ENCODE measurements at places on chromosomes 2 and 18.

DNA sequence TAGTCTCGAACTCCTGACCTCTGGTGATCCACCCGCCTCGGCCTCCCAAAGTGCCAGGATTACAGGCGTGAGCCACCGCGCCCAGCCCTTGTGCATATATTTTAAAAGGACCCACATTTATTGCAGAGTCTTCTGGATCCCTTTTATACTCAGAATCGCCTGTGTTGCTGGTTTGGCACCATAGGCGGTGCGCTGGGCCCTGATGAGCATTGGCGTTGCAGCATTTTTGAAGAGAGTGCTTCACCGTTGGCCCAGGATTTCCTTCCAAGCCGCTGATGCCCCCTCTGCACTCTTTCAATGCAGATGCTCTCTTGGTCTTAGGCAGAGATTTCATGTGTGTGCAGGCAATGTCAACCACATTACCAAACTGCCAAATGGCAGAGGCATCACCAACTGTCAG is 13.5 kb upstream of the TFCP2L1 start:
- DNase-seq: no peak

- peak; percentile 59 for DNase-seq
Measured at GRCh38 chr2:20509770-20510490, 63.1 kb downstream of the RHOB start.

GRCh38 chr2:33791625-33792024 is 192.5 kb upstream of the FAM98A start:
- peak; percentile 4 for DNase-seq

GRCh38 chr2:236715491-236715961 is 145.9 kb downstream of the ACKR3 start:
- DNase-seq: peak; percentile 9

- DNase-seq: no peak
Measured at GRCh38 chr2:80244905-80245584, 59.5 kb downstream of the LRRTM1 start.

DNA sequence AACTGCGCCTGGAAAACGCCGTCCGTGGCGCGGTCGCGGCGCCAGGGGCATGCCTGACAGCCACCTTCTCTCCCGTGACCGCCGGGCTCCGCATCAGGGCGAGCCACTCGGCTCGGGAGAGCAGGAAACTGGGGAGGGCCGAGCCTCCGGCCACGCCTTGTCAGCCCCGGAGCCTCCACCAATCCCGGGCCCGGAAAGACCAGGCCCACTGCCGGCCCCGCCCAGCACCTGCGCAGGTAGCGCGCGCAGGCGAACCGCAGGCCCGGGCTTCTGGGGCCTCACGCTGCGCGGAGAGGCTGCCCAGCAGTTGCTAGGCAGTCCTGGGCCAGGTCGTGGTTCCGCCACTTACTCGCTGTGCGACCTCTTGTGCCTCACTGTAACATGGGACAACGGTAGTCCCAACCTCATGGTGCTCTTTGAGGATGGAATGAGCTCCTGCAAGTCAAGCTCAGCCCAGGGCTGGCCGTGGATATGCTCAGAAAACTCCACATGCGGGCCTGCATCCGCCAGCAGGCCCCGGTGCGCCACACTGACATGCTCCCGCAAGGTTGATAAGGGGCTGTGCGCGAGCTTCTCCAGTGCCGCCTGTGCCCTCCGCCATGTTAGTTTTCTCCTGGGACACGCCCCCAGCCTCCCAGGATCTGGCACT is 97.1 kb downstream of the INHBB start:
- no peak for DNase-seq

DNA sequence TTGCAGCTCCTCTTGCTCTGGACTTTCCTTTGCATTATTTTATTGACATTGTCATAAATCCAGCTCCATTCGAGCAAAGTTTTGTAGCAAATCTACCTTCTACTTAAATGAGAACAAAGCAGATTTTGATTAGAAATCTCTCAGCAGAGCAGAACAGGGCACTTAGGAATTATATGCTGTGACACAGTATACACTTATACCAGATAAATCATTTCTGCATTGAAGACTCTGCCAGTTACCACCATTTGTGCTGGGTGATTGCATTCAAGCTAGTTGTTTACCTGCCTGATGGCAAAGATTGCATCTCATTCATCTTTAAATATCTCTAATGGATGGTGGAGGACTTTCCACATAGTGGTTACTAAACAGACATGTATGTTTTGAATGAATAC is 441.7 kb upstream of the HNMT start:
- no peak for DNase-seq

GRCh38 chr18:12015416-12016062 is 34.2 kb downstream of the IMPA2 start:
- peak; percentile 19 for DNase-seq

DNA sequence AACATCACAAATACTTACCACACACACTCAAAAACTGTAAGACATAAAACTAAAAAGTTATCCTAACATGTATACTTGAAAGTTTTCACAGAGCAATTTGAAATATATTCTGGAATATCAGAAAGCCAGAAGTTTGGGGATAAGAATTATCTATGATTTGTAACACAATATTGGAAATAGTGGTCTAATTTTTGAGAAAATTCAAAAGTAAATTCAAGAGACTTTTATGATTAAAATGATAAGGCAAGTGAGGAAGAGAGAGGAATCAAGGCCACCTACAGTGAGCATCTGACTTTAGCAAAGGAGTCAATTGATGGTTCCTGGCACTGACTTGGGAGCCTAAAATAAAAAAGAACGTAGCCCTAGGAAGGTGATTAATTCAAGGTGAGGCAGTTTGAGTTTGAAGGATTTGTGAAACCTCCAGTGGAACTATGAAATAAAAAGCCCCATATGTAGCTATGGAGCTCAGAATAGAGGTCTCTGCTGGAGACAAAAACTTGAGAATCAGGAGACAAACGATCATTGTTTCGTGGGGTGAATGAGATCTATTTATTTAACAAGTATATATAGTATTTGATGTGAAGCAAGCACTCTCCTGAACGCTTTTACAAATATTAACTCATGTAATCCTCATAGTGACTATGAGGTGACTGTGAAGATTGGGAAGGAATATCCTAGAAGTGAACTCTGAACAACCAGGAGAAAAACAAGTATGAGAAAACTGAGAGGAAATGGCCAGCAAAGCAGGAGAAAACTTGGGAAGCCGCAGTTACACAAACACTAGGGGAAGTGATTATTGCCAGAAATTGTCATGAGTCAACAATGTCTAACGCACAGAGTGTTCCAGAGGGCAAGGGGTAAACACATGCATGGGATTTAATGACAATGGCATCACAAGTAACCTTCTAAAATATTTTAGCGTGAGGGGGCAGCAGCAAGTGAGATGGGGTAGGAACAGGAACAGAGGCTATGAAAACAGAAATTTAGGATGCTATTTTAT is 12.8 kb downstream of the TFPI start:
- peak; percentile 97 for DNase-seq

GRCh38 chr18:43192408-43192807 is 76.9 kb upstream of the RIT2 start:
- DNase-seq: no peak

- DNase-seq: no peak
Measured at GRCh38 chr2:117755768-117756167, 58.7 kb upstream of the DDX18 start.

GRCh38 chr2:67219651-67220050 is 177.5 kb upstream of the ETAA1 start:
- peak; percentile 28 for DNase-seq

- DNase-seq: no peak
Measured at GRCh38 chr2:162017233-162017632, 56.8 kb downstream of the DPP4 start.

DNA sequence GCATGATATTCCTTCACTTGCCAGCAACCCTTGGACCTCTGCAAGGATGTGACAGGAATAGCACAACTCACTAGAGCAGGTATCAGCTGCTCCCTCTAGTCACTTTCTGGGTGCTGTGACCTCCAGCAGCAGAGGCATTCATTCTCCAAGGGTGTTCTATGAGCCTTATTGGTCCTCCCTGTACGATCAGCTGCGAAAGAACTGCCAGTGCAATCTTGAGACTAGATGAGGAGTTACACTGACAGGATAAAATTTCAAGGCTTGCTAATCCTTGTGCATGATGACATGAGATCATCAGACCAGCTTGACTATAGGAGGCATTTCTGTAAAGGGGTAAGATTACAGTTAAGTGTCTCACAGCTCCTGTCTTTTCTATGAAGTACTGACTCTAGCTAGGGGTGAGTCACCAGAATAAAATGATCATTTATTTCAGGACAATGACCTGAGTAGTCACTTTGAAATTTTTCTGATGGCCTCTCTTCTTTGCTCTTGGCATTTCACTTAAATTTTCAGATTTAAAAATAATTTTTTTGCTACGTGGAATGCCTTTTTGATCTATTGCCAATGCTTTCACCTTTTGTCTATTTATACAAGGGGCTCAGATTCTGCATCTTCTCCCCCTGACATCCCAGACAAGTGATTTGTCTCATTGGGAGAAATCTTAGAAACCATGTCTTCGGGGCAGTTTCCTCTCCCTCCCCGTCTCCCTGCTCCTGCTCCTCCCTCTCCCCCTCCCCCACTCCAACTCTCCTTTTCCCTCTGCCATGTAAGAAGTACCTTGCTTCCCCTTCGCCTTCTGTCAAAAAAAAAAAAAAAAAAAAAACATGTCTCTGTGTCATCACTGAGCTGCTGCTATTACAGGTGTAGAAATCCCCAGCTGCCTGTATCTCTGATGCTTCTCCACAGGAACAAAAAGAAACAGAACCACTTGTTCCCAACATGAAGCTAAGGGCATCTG is 49.2 kb upstream of the FRZB start:
- DNase-seq: peak; percentile 71

GRCh38 chr2:28404086-28404485 is 11.4 kb downstream of the FOSL2 start:
- DNase-seq: no peak

GRCh38 chr2:70697603-70698383 is 70.2 kb downstream of the ADD2 start:
- no peak for DNase-seq
